HL-60 (cell line): ENCODE measurements at places on chromosomes 11 and 22.

DNA sequence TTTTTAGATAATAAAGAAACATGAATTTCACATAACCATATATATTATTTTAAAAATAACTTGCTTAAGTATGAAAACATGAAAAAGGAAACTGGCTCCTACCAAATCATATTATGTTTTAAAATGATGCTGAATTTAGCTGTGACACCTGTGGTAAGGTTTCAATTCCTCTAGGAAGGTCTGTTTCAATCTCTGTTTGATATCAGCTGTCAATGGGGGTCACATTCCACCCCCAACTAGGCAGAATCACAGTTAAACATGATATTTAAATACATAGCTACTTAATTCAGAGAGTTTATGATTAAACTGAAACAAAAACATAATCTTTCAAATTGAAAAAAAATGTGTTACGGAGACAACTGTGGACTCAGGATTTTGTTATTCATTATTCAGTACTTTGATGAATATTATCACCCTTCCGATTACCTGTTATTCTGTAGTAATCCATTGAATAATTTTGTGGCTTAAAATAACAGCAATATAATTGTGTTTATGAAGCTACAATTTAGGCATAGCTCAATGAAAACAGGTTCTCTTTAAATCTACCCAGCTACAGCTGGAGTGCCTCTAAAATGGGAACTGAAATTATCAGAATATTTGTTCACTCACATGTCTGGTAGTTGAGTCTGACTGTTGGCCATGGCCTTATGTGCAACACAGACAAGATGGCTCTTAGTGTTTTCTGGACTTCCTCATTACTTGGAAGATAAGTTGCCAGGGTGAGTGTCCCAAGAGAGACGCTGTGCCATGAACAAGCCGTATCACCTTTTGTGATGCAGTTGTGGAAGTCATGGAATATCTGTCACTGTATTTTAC, 244.6 kb upstream of the ANO3 start:
- DNase-seq = no peak

DNA sequence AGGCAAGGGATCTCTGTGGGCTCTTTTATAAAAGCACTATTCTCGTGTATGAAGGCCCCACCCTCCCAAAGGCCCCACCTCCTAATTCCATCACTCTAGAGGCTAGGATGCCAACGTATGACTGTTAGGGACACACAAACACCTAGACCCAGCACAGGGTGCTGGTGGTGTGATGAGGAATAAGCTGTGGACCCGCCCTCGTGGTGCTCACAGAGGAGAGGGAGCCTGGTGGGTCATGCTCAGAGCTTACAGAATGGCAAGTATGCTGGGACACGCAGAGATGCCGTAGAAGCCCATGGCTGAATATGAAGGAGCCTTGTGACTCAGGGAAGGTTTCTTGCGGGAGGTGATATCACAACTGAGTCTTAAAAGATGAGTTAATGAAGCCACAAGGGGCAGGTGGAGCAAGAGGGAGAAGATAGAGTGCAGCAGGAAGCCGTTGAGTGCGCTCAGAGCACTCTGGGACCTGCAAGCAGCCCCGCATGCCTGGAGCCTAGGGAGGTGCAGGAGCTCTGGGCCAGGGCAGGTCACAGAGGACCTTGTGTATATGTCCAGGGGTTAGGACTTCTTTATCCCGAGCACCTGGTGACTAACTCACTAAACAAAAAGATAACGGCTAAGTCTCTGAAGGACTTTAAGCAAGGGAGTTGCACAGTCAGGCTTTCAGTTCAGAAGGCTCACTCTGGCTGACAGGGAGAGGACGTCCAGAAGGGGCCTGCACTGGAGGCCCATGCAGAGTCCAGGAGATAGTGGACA, 160.9 kb downstream of the TRIM29 start:
- DNase-seq = no peak

DNA sequence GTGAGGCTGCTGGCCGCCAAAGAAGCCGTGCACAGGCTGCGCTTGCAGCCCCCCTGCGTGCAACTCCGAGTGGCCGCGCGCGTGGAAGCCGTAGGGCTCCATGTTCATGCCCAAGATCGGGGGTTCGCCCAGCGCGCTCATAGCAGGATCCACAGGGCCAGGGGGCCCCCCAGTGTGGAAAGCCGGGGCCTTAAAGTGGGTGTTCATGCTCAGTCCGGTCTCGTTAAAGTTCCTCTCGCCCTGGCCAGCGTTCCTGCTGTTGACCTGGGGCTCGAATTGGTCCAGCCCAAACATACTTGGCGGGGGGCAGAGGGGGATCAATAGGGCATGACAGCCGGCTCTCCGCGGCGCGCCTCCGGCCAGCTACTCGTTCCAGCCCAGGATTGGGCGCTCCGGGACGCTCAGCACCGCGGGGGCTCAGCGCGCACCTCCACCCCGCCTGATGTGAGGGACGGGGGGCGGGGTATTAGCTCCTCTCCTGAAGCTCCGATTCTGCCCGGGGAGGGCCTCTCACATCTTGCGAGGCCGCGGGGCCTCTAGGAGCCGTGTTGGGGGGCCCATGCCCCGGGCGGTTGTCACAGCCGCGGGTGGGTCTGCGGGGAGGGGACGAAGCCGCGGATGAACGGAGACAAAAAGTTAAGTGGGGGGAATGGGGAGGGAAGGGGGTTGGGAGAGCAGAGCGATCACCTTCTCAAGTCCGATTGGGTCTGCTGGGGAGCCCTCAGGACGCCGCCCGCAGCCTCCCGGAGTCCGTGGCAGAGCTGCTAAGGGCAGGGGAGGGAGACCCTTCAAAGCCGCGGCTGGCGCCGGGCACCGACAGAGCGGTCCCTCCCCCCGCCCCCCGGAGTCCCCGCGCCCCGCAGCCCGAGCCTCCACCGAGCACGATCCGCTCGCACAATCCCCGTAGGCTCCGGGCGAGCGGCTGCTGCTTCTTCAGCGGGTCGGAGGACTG, 1.0 kb downstream of the MN1 start:
- DNase-seq = no peak

GRCh38 chr11:7844986-7845385, 48.2 kb upstream of the OR5P2 start:
- no peak for DNase-seq

DNA sequence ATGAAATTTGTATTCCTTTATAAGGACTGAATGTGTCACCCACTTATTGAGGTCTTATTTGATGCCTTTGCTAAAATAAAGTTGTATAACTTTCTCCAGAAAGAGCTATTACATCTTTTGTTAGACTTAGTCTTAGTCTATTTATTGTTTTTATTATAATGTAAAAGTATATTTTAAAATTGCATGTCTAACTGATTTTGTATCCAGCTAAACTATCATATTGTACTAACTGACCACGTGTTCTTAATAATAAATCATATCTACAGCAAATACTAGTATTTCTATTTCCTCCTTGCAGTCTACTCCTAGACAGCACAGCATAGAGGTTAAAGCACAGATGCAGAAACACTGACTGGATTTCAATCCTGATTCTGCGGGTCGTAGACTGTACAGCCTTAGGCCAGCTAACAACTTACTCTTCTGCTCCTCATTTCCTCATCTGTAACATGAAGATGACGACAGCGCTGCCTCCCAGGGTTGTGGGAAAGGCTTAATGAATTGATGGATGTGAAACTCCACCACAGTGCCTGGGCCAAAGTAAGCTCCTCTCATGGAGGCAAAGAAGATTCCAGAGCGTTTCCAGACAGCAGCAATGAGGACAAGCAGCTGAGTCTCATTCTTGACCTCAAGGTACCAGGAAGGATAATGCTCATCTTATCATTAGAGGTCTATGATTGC, 13.2 kb downstream of the IFITM10 start:
- no peak for DNase-seq
